ENCODE measurements at places on chromosomes 7 and 10. TPM values are rescaled to one million over a fixed set of nuclear protein-coding genes. Genes with fewer than 3 reads are reported as not detected.

PRPS1L1 gene
- not detected for total RNA-seq

COL26A1 gene
- total RNA-seq = not detected

AQP1 gene
- total RNA-seq = 422 TPM

GRCh38 chr10:62946278-62946677, 130.1 kb upstream of the EGR2 start:
- DNase-seq = no peak

CTAGE4 gene
- total RNA-seq = 0.29 TPM

- DNase-seq = no peak
These were observed 190.3 kb upstream of the GRM3 start for GRCh38 chr7:86453454-86453853.

GRCh38 chr10:78768876-78769275, 299.9 kb upstream of the ZMIZ1 start:
- DNase-seq = peak; percentile 44

GRCh38 chr7:157715071-157715937, 378.5 kb downstream of the DNAJB6 start:
- peak; percentile 63 for DNase-seq
